ENCODE measurements at places on chromosomes 2 and 18.

DNA sequence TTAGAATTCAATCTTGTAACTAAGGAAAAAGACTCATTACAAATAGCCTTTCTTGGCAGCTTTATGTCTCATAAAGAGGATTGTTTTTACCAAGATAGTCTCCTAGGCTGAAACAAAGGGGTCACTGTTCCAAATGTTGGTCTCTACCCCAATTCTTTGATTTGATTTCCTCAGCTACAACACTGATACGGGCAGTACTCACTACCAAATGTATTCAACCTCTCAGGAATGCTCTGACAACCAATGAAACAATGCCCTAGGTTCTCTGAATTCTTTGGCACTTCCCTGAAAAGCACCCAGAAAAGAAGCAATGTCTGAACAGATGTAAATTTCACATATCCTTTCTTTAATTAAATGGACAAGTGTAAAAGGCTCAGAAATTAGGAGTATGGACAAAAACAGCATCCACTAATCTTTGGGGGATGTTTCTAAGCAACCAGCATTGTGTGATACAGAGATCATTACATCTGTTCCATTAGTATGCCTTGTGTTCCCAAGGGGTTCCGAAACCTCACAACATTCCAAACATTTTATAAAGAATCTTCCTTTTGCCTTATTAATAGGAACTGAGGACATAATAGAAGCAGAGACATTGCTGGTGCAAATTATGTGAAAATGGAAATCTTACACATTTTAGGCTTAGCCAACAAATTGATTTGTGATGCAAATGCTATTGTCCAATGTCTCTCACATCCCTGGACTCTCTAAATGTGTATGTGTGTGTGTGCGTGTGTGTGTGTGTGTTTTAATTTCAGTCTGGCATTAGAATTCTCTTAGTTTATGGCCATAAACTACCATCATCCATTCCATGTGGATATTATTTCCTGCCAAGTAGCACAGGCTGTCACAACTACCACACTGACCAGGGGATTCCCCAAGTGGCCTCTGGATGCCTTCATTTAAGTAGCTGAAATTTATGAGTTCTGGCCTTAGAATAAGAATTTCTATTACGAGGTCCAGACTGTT is 276.0 kb downstream of the MTX2 start:
- DNase-seq: no peak

DNA sequence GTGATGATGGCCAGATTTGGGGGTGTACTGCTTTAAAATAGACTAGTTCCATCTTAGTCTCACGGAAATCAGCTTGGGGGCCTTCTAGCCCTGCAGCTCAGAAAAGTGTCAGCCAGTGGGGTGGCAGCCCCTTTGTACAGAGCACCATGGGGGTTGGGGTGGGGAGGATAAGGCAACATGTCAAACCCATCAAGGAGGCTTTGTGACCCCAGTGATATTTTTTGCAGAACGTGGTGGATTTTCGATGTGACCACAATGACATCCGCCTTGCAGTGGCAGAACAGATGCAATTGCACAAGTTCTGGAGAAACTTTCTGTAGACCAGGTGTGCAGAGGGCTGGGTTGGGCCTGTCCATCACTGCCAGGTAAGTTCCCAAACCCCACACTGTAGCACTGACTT is 3.0 kb upstream of the CD8A start:
- DNase-seq: peak; percentile 64

GRCh38 chr2:150276737-150277136 is 210.7 kb downstream of the RND3 start:
- DNase-seq: no peak

GRCh38 chr2:60482222-60482621 is 71.2 kb downstream of the BCL11A start:
- no peak for DNase-seq

DNA sequence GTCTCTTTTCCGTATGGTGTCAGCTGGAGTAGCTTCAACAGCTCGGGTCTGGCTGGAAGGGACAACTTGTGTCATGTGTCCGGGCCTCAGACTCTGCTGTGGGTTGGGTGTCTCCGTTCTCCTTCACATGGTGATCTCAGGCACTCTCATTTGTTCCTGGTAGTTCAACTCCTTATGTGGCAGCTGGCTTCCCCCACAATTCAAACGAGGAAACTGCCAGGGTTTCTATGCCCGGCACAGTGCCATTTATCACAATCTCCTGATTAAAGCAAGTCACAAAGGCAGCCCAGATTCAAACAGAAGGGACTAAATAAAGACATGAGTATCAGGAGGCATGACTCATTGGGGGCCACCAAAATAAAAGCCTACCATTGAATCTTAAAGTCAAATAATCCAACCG is 22.7 kb downstream of the MRO start:
- no peak for DNase-seq
